Fibroblast of skin of left quadriceps (primary cell): ENCODE measurements at places on chromosomes 11 and 22.

- DNase-seq, result peak; percentile 82
These were observed 881.4 kb upstream of the CHORDC1 start for GRCh38 chr11:91104237-91104636.

- no peak for DNase-seq
These were observed 562.3 kb downstream of the NTM start for GRCh38 chr11:131932584-131933325.

DNA sequence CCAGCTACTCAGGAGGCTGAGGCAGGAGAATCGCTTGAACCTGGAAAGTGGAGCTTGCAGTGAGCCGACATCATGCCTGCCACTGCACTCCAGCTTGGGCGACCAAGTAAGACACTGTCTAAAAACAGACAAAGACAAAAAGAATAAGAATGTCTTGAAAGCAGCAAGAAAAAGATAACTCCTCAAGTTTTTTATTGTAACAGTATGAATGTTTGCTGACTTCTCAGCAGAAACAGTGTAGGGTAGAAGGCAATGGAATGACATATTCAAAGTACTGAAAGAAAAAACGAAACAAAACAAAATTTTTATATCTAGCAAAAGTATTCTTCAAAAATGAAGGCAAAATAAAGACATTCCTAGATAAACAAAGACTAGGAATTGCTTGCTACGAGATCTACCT lies 76.9 kb downstream of the PACS1 start:
- DNase-seq, result no peak

- peak; percentile 81 for DNase-seq
These were observed 94.5 kb downstream of the FDX1 start for GRCh38 chr11:110524238-110524637.
